Kidney epithelial cell (primary cell): ENCODE measurements at places on chromosomes 1 and 21.

DNA sequence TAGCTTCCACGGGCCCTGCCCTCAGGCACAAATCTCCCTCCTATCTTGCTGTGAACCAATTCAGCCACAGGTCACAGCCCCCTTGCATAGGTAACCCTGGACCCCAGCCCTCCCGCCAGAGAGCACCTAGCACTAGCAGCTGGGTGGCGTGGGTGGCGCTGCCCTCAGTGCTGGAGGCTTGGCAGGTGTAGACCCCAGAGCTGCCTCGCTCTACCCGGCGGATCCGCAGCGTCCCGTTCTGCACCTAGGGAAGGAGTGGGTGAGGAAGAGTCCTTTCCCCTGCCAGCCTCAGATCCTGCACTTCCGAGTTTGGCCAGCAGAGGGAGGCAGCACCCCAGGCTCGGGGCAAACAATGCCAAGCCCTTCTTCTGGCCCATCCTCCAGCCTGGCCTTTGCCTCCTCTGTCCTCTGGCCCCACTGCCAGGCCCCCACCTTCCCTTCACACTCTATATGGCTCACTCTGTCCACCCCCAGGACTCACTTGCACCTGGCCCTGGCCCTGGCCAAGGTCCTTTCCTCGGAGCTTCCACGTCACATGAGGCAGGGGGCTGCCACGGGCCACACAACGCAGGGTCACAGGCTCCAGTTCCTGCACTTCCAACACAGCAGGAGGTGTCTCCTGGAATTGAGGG lies 9.0 kb downstream of the IGSF9 start:
- DNase-seq: no peak

GRCh38 chr21:23968722-23969647 lies 1638.3 kb downstream of the MRPL39 start:
- no peak for DNase-seq

- DNase-seq: no peak
Observed at GRCh38 chr21:16821588-16821987, 691.3 kb upstream of the CXADR start.

DNA sequence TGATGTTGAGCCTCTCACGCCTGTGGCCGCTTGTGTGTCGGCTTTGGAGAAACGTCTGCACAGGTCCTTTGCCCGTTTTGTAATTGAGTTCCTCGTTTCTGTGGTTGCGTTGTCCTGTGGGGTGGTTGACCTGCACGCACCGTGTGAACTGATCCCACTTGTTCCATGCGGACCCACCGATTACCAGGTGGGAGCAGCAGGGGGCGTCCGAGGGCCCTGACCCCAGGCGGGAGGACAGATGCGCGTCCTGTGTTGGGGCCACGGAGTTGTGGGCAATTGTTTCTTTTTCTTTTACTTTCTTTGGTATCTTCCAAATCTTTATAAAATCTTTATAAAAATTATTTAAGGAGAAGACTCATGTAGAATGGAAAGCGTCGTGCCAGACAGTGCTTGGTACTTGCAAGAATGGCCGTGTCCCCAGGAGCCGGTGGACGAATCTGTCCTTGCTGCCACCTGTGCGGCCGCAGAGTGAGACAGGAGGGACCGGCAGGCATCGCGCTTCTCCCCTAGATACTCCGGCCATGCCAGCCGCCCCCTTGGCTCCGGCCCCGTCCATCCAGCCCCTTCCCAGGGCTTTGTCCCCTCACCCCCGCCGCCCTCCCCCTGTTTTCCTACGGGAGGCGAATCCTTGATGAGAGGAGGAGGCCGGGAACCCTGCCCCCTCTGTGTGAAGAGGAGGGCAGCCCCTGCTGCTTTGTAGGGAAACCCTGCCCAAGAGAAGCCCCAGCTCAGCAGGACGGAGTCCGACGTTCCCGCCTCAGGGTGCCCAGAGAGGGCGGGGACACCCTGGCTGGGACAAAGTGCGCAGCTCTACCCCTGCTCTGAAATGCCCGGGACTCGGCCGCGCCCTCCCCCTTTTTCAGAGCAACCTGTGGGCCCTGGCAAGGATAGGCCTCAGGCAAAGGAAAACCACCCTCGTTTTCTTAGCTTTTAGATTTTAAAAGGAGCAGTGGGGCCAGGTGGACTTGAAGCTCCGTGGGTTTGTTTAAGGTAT lies 41.7 kb downstream of the PRKCZ start:
- DNase-seq: no peak

- no peak for DNase-seq
Observed at GRCh38 chr1:243587823-243588560, 262.1 kb downstream of the AKT3 start.
